Gastroesophageal sphincter (tissue), 4 donors: ENCODE measurements at places on chromosomes 3 and 15.

GRCh38 chr3:15052335-15053242 lies 12.5 kb downstream of the MRPS25 start:
- ATAC-seq: no peak

DNA sequence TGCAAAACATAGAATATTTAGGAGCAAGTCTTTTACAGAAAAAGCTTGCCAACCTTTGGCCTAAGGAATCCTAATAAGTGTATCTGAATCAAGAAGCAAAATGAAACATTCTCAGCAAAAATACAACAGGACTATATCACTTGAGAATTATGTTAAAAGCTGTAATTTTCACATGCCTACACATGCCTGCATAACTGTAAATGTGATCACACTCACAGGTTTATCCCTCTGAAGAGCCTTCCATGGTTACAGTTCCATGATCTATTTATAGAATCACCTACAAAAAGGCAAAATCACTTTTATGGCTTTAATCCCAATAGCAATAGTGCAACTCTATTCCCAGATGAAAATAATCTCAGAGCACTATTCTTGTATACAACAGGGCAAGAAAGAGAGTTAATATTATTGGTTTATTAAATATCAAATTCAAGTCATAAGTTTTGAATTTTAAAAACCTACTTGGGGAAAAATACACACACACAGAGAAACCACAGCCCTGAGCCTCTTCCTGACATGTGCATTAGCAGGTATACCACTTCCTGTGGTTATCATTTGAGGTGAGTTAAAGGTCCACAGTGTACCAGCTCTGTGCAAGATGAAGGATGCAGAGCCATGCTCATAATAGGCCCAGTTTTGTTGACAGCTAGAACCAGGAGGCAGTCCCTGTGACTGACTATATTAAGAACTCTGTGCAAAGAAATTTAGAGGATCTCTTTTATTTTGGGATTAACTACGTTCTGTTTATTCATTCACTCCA lies 252.5 kb upstream of the TGFBR2 start:
- peak; percentile 68 for ATAC-seq

GRCh38 chr3:64009528-64009927 lies 13.8 kb downstream of the PSMD6 start:
- no peak for ATAC-seq

DNA sequence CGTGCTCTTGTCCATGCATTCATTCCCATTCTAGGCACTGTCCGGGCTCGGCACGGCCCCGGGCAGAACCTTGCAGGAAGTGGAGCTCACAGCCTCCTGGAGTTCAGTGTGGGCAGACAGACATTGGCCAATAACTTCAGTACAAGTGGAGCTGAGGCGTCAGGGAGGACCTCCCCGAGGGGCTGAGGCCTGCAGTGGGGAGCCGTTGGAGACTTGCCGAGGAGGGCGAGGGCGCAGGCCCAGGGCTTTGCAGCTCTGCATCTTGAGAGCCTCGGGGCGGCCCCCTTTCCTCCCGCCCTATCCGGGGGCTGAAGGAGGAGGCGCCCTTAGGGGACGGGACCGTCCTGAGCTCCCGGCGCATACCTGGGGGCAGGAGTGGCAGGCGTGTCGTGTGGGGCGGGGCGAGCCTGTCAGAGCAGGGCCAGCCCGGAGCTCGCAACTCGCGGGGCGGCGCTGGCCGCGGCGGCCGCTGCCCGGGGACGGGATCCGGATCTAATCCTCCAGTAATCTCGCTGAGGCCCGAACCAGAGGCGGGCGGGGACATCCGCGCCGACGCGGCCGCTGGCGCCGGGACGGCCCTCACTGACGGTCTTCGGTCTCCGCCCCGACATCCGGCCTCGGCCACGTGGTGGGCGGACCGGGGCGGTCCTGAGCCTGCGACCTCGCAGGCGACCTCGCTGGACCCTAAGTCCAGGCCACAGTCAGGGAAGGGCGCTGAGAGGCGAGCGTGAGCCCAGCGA lies at the start of gene ACY1:
Gene ACY1, plus strand, starts transcription at position 698 of the 740 bp plus-strand sequence. CDS start 530 bp downstream, outside the sequence.
- ATAC-seq: peak; percentile 93

- no peak for ATAC-seq
Measured at GRCh38 chr15:81573098-81573746, 199.2 kb upstream of the TMC3 start.

DNA sequence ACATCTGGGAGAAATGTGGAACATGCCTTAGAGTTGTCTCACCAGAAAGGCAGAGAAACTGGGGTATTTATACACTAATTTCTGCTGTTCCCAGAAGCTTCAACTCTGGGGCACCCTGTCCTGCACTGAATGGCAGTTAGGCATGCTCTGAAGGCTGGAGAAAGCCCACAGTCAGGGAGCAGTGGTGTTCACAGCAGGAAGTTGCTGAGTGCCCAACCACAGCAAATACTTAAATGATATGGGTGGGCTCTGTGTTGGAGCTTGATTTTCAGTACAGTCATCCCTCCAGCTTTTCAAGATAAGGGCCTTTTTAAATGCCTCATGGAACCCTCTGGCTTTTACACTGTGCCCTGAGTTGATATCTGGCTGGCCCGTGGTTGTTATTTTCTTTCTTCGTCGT lies 38.7 kb upstream of the RASGRF1 start:
- ATAC-seq: no peak

- peak; percentile 28 for ATAC-seq
Measured at GRCh38 chr3:106135451-106136160, 266.8 kb upstream of the CBLB start.

GRCh38 chr15:70777170-70777926 lies 14.0 kb upstream of the UACA start:
- ATAC-seq: no peak

DNA sequence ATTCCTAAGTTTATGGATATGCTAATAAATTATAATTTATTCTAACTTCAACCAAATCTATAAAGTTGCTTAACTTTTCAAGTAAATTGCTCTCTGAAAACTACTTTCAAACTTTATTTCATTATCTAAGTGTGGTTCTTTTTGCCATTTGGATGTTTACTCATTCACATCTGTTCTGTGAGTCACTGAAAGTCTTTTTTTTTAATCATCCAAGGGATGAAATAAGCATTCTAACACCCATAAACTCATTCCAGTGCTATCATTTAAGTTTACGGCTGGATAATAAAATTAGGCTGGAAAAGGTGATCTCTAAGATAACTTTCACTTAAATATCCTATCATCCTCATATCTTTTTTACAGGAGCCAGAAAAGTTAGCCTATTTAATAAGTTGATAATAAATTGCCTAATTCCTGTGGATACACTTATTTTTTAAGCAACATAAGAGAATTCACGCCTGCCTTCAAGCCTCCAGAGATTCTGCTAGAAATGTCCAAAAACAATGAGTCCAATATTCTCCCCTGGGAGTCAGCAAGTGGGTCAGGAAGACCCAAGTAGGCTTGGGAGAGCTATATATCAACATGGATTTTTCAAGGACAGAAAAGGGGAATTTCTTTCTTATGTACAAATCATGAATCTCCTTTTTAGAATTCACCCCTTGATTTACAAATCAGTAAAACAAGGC lies 25.8 kb downstream of the SCG3 start:
- ATAC-seq: no peak

- ATAC-seq: no peak
Measured at GRCh38 chr3:113204371-113204770, 7.0 kb upstream of the BOC start.

DNA sequence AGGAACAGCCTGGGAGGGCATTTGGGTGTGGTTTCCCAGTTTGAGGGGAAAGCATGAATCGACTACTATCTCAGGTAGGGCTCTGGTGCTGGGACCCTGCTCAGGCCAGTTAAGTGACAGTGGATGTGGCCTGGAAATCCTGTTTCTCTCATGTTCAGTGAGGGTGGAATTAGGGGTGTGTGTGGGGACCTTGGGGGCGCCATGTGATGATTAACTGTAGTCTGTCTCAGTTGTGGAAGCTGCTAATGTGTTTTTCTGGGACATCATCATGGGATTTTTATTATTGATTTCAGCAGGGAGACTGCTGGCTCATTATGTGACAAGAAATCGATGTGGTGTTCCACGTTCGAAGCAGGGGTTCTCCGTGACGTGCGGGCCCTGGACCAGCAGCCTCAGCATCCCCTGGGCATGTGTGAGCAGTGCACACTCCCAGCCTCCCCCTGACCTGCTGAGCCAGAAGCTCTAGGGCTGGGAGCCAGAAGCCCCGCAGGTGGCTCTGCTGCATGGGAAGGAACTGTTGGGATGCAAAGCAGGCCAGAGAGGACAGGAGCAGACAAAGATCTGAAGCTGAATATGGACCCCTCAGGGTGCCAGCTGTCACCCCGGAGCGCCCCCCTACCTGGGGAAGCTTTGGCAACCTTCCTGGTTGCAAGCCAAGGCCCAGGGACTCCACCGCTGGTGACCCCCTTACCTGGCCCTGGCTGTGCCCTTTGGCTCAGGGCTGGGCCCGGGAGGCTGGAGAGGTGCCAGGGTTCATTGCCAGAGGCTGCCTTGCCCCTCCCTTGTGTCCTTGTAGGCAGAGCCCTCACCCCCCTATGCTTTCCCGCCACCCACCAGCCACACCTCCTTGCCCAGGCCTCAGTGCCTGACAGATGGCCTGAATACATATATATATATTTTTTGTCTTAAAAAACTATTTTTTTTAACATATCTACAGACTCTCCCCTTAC lies 149.8 kb downstream of the APBA2 start:
- no peak for ATAC-seq

DNA sequence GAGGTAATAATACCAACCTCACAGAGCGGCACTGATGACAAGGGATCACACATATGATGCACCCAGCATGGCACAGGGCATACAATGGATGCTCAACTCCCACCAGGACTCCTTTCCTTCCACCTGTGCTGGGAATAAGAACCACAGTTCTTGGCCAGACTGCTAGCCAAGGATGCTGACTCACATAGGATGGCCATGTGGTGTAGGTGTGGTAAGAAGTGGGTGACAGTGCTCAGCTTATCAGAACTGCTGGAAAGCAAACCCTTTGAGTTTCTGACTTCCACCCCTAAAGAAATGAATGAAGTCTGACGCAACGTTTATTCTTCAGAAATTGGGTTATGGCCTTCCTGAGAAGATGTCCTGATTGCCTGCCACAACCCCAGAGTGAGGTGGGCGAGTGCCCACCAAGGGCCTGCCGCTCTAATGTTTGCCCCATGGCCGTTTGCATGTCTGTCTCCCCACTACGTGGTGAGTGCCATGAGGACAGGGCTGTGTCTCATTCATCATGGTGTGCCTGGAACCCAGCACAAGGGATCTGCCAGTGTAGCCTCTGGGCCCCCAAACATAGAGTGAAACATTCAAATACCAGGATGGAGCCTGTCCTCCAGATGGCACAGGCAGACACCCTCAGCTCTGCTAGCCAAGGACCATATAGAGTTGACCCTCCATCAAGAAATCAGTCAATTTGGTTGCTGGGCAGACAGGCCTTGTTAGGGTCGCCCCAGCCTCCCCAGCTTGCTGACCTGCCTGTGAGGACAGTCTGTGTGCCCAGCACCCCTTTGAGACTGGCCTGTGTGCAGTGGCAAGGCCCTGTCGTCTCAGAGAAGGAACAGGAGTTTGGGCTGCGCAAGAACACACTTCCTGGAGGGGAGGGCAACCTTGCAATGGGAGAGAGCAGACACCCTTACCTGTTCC lies 57.6 kb upstream of the SLCO2A1 start:
- no peak for ATAC-seq

- ATAC-seq: no peak
Measured at GRCh38 chr3:56970461-56970879, 90.0 kb upstream of the SPATA12 start.

DNA sequence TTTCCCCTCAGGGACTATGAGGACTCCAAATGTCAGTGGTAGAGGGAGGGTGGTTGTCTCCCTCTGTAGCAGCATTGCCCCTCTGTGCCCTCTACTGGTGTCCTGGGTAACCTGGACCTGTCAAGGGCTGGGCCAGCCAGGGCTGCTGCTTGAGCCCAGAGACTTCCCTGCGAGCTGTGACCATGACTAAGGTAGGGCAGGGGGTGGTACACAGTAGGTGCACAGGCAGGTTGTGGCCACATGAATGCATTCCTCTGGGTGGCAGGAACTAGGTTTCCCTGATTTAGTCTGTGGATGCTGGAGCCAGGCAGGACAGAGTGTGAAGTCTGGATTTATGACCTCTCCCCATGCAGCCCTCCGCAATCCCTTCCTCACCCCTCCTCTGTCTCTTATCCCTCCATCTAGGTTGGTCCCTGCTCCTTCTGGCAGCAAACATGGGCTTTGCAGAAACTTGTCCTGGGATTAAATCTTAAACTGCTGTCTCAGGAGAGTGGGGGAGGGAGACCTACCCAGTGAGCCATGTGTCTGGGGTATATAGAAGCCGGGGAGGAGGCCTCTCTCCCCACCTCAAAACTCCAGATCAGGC lies 8.7 kb upstream of the SEMA3F start:
- ATAC-seq: no peak

DNA sequence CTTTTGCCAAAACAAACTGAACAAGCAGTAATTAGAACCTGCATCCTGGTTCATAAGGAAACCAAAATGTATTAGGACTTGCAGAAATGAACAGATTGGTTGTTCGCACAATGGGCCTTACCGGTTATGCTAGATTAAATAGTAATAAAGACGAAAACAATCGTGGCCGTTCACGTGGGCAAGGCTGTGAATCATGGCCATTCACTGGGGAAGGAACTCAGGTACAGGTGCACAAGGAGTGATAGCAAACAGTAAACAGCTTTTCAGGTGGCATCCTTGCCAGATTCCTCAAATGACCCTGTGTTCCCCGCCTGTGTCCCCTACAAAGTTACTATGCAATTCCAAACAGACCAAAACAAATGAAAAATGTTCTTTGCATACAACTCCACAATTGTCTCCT lies 8.2 kb downstream of the LRIG1 start:
- ATAC-seq: peak; percentile 32

DNA sequence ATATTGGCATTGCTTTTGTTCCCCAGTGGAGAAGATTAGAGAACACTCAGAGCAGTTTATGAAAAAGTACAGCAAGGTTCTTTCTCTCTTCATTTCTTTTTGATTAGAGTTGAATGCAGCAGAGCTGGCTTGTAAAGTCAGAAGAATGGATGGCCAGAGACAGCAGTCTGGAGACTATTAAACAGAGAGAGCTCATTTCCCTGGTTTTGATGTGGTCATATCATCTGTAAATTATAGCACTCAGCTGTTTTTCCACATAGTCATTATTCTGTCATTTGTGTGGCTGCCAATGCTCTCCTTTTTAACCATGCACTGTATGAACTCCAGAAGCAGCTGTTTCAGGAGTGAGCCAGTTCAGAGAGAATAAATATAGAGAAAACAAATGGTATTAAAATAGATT lies 177.4 kb upstream of the CRBN start:
- ATAC-seq: no peak

DNA sequence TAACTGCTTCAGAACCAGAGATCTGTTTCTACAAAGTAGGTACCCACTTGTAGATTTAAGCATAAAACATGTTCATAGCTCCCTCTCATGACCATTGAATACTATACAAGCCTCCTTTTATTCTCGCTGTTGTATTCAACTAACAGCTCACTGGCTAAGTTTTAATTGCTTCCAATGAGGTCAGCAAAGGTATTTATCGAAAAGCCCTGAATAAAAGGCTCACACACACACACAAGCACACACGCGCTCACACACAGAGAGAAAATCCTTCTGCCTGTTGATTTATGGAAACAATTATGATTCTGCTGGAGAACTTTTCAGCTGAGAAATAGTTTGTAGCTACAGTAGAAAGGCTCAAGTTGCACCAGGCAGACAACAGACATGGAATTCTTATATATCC lies at the start of gene FGF7:
Gene FGF7, plus strand, starts transcription at position 222 of the 400 bp plus-strand sequence. CDS start 1,056 bp downstream, outside the sequence.
- peak; percentile 72 for ATAC-seq
